ENCODE measurements at places on chromosomes 3 and 15.
A peak's percentile ranks its signal among the peaks of the same experiment; 100 is the strongest.

GRCh38 chr15:31360843-31361763, 34.5 kb downstream of the KLF13 start:
- DNase-seq: peak; percentile 16

GRCh38 chr3:38545550-38545949, 49.4 kb downstream of the EXOG start:
- no peak for DNase-seq

DNA sequence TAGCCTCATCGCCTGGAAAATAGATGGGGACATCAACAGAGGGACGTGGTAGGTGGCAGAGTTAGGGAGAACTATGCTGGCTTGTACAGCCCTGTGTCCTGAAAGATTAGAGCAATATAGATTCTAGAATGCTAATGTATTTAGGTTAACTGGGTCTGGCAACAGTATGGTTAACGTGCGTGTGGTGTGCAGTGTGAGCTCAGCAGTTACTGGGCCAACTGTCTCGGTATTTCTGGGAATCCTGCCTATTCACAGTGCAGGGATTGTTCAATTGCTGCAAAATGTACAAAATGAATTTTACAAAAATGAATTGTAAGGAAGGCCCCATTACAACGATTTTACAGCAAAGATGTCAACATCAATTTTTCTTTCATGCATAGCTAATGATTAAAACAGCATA, 20.6 kb downstream of the MEIS2 start:
- no peak for DNase-seq

DNA sequence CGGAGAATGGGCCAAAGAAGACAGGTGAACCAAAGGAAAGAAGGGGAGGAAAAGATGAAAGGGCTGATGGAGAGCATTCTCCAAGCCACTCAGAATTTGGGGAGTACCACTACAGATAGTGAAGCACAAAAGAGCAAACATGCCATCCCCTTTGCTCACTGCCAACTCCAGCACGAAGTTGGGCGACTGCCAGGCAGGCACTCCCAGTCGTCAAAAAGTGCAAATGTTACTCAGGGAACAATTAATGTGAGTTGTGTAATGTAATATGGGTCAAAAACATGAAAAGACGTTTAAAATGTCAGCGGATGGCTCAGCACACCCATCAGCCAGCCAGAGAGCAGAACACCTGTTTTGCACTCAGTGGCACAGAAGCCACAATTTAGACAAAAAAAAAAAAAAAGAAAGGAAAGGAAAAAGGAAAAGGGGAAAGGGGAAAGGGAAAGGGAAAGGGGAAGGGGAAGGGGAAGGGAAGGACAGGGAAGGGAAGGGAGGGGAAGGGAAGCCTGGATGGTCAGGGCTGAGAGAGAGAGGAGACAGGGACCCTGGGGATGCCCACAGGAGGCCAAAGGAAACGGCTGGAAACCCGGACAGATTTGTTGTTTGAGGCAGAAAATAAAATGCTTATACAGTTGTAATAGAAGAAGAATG, 82.7 kb downstream of the COL8A1 start:
- DNase-seq: no peak

DNA sequence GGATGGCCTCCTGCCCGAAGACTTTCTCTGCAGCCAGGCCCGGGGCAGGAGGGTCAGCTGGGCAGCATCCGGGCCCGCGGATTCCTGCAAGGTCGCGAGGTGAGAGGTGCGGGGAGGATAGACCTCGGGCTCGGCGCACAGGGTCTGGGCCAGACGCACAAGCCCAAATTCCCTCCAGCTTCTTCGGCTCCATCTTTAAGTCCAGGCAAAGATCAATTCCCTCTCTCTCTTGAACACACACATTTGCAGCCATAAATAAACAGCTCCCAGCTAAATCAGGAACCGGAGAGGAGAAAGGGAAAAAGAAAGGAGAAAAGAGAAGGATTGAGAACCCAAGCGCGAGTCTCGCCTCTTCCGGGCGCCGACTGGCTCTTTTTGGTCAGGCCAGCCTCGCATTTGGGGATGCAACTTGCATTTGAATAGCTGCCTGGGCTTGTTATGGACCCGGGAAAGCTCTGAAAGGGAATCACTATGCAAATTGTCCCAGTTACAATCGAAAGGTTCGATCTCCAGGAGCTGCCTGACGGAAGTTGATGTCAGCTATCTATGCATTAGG, 14.5 kb upstream of the ONECUT1 start:
- no peak for DNase-seq

Measured in inflammatory macrophage (primary cell).